ENCODE measurements at places on chromosomes 4 and X.
A peak's percentile ranks its signal among the peaks of the same experiment; 100 is the strongest.

GRCh38 chr4:33013282-33013681, 2293.1 kb downstream of the PCDH7 start:
- no peak overlapping the region for H3K27ac ChIP-seq
- no peaks in the 10 kb centered on the region for H3K27me3 ChIP-seq
- H3K4me3 ChIP-seq = no peak overlapping the region
- H3K4me1 ChIP-seq = no peaks in the 10 kb centered on the region

- no peak for DNase-seq
- no peak overlapping the region for H3K27ac ChIP-seq
- H3K4me3 ChIP-seq = no peak overlapping the region
- H3K27me3 ChIP-seq = no peaks in the 10 kb centered on the region
- no peaks in the 10 kb centered on the region for H3K36me3 ChIP-seq
These were observed 231.4 kb downstream of the VEGFC start for GRCh38 chr4:176561368-176561767.

GRCh38 chrX:73728602-73729001, 165.6 kb downstream of the CHIC1 start:
- H3K4me1 ChIP-seq = no peaks in the 10 kb centered on the region
- peaks cover 18% of the 10 kb centered on the region for H3K27me3 ChIP-seq
- no peak overlapping the region for H3K4me3 ChIP-seq
- no peaks in the 10 kb centered on the region for H3K36me3 ChIP-seq
- DNase-seq = no peak

DNA sequence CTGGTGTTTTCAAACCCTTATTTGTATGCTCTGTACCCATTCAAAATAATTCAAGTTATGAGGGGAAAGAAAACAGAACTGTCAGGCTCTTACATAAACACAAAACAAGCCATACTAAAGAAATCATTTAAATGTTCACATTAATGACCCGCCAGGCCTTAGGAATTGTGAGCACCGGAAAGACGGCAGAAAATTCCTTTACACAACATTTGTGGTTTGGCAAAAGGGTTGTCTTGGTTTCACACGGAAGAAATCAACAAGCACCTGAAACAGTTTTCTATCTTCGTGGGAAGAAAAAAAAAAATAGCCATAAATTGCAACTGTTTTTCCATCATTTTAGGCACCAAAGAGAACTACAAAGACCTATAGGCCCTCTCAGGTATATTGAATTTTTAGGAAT, 188.5 kb upstream of the FTHL17 start:
- no peak overlapping the region for H3K27ac ChIP-seq
- H3K4me1 ChIP-seq = no peaks in the 10 kb centered on the region
- H3K27me3 ChIP-seq = peaks cover 3% of the 10 kb centered on the region
- H3K36me3 ChIP-seq = no peaks in the 10 kb centered on the region

- peaks cover 4% of the 10 kb centered on the region for H3K4me1 ChIP-seq
- peak; percentile 75 for DNase-seq
- H3K4me3 ChIP-seq = peak overlapping the region; percentile 48
- H3K27me3 ChIP-seq = peaks cover 30% of the 10 kb centered on the region
- no peaks in the 10 kb centered on the region for H3K36me3 ChIP-seq
These were observed 44.4 kb upstream of the TMSB15B start for GRCh38 chrX:103918050-103918449.

- peaks cover 2% of the 10 kb centered on the region for H3K36me3 ChIP-seq
- no peak for DNase-seq
- H3K27me3 ChIP-seq = peaks cover 14% of the 10 kb centered on the region
- peak overlapping the region; percentile 93 for H3K27ac ChIP-seq
These were observed 725 bp downstream of the SMC1A start for GRCh38 chrX:53421772-53422085.

- no peaks in the 10 kb centered on the region for H3K4me1 ChIP-seq
- H3K27ac ChIP-seq = no peak overlapping the region
- H3K27me3 ChIP-seq = no peaks in the 10 kb centered on the region
- no peaks in the 10 kb centered on the region for H3K36me3 ChIP-seq
- no peak for DNase-seq
- H3K4me3 ChIP-seq = no peak overlapping the region
These were observed 358.9 kb downstream of the GPAT3 start for GRCh38 chr4:83894831-83895230.

GRCh38 chrX:138775517-138775916, 64.0 kb upstream of the FGF13 start:
- DNase-seq = peak; percentile 56
- H3K36me3 ChIP-seq = no peaks in the 10 kb centered on the region
- H3K27ac ChIP-seq = no peak overlapping the region
- H3K27me3 ChIP-seq = peaks cover 2% of the 10 kb centered on the region
- no peak overlapping the region for H3K4me3 ChIP-seq
- no peaks in the 10 kb centered on the region for H3K4me1 ChIP-seq

- no peaks in the 10 kb centered on the region for H3K27me3 ChIP-seq
- peaks cover 4% of the 10 kb centered on the region for H3K4me1 ChIP-seq
- no peak overlapping the region for H3K4me3 ChIP-seq
- H3K36me3 ChIP-seq = no peaks in the 10 kb centered on the region
- no peak for DNase-seq
These were observed 60.9 kb downstream of the SOWAHB start for GRCh38 chr4:76836860-76837562.

- no peaks in the 10 kb centered on the region for H3K4me1 ChIP-seq
- no peaks in the 10 kb centered on the region for H3K36me3 ChIP-seq
- H3K4me3 ChIP-seq = no peak overlapping the region
- H3K27me3 ChIP-seq = no peaks in the 10 kb centered on the region
- no peak overlapping the region for H3K27ac ChIP-seq
- no peak for DNase-seq
These were observed 423.1 kb downstream of the ADAM29 start for GRCh38 chr4:175341203-175341755.

DNA sequence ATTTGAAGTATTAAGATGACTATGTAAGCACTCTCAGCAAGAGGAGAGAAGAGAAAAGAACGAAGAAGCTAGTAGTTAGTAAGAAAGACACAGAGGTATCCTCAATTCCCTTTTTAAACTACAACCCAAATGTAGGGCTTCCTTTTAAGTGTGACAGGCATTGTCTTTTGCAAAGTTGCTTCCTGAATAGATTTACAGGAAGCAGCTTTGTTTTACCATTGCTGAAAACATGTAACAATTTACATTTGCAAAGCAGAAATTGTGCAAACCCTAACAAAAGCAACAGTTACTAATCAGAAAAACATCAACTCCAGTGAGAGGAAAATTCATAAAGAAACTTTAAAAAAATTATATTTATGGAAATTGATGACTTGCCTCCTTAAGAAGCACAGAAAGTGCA, 96.4 kb downstream of the FAM13A start:
- peak; percentile 58 for DNase-seq
- H3K4me3 ChIP-seq = no peak overlapping the region
- H3K27me3 ChIP-seq = no peaks in the 10 kb centered on the region
- H3K27ac ChIP-seq = no peak overlapping the region
- H3K4me1 ChIP-seq = peaks cover 5% of the 10 kb centered on the region

GRCh38 chr4:2799224-2799911, 6.5 kb downstream of the SH3BP2 start:
- peak; percentile 28 for DNase-seq
- H3K36me3 ChIP-seq = no peaks in the 10 kb centered on the region
- H3K27me3 ChIP-seq = no peaks in the 10 kb centered on the region
- peak overlapping the region; percentile 97 for H3K27ac ChIP-seq
- H3K4me1 ChIP-seq = peaks cover 93% of the 10 kb centered on the region

DNA sequence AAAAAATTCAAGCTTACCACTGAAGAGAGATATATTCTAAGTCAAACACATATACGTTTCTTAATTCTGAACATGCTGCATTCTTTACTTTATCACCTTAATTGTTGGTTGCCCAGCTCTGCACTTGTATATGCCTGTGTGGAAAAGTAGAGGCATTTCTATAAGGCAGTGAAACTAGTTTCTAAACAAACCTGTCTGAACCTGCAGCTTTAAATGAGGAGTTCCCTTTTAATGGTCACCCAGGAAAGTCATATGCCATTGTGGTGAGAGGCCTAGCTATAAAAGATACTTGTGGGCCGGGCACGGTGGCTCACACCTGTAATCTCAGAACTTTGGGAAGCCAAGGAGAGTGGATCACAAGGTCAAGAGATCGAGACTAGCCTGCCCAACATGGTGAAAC, 147.4 kb upstream of the RXFP1 start:
- H3K36me3 ChIP-seq = no peaks in the 10 kb centered on the region
- no peak for DNase-seq
- no peak overlapping the region for H3K4me3 ChIP-seq
- no peaks in the 10 kb centered on the region for H3K4me1 ChIP-seq
- H3K27ac ChIP-seq = no peak overlapping the region

DNA sequence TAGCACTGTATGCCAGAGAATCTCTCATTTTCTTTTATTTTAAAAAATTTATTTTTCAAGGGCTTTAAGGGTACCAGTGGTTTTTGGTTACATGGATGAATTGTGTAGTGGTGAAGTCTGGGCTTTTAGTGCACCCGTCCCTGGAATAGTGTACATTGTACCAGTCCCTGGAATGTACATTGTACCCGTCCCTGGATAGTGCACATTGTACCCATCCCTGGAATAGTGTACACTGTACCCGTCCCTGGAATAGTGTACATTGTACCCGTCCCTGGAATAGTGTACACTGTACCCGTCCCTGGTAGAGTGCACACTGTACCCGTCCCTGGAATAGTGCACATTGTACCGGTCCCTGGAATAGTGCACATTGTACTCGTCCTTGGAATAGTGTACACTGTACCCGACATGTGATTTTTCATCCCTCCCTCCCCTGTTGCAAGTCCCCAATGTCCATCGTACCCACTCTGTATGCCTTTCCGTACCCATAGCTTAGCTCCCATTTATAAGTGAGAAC, 56.1 kb upstream of the HELT start:
- no peaks in the 10 kb centered on the region for H3K36me3 ChIP-seq
- peaks cover 2% of the 10 kb centered on the region for H3K27me3 ChIP-seq
- DNase-seq = no peak
- H3K27ac ChIP-seq = no peak overlapping the region
- H3K4me1 ChIP-seq = peaks cover 5% of the 10 kb centered on the region

GRCh38 chrX:8980756-8981155, 53.2 kb downstream of the FAM9B start:
- no peaks in the 10 kb centered on the region for H3K36me3 ChIP-seq
- peaks cover 8% of the 10 kb centered on the region for H3K27me3 ChIP-seq
- H3K4me3 ChIP-seq = no peak overlapping the region
- no peak for DNase-seq

GRCh38 chrX:115138040-115138439, 51.2 kb upstream of the RBMXL3 start:
- peaks cover 11% of the 10 kb centered on the region for H3K27me3 ChIP-seq
- no peak for DNase-seq
- H3K4me1 ChIP-seq = no peaks in the 10 kb centered on the region
- no peak overlapping the region for H3K27ac ChIP-seq

- no peak overlapping the region for H3K4me3 ChIP-seq
- peaks cover 3% of the 10 kb centered on the region for H3K36me3 ChIP-seq
- H3K27me3 ChIP-seq = no peaks in the 10 kb centered on the region
- peaks cover 3% of the 10 kb centered on the region for H3K4me1 ChIP-seq
These were observed 54.0 kb downstream of the TBC1D9 start for GRCh38 chr4:140702096-140702757.

DNA sequence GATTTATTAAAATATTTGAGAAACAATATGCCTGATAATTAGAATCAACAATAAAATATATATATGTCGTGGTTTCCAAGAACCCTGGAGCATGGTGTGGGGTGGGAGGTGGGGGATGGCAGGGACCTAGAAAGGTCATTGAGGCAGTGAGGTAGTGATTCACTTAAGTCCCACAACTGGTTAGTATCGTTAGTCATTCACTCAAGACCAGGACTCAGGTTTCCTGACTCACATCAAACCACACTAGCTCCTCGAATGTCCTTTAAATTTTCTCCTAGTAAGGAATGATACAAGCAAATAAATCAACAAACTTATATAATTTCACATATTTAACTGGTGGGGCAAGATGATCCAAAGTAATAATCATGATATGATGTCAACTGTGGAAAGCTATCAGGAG, 158.8 kb upstream of the AADAT start:
- H3K27me3 ChIP-seq = no peaks in the 10 kb centered on the region
- H3K4me3 ChIP-seq = no peak overlapping the region
- H3K27ac ChIP-seq = no peak overlapping the region
- no peaks in the 10 kb centered on the region for H3K36me3 ChIP-seq
- H3K4me1 ChIP-seq = no peaks in the 10 kb centered on the region

DNA sequence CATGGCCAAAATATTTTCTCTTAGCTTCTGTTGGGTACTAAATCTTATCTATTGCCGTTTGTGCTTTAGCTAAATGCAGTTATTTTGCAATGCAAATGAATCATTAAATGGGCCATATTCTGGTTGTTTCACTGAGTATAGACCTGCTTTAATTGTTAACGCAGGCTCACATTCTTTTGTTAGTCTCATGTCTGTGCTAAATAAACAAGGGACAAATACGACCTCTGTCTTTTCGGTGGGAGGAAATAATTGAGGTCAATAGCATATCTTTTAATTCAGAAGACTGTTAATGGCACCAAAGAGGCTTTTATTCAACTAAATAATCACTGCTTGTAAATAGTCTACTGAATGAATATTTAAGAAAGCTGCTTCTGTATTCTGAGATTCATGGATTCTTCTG, 76.9 kb downstream of the DIAPH2 start:
- H3K4me3 ChIP-seq = no peak overlapping the region
- H3K27ac ChIP-seq = no peak overlapping the region
- H3K4me1 ChIP-seq = no peaks in the 10 kb centered on the region
- DNase-seq = no peak

- no peaks in the 10 kb centered on the region for H3K36me3 ChIP-seq
- H3K4me3 ChIP-seq = no peak overlapping the region
These were observed 2.1 kb upstream of the NRK start for GRCh38 chrX:105820247-105820646.

- H3K4me1 ChIP-seq = no peaks in the 10 kb centered on the region
- H3K4me3 ChIP-seq = no peak overlapping the region
- DNase-seq = no peak
- no peak overlapping the region for H3K27ac ChIP-seq
These were observed 25.5 kb upstream of the MAN2B2 start for GRCh38 chr4:6549445-6549844.

DNA sequence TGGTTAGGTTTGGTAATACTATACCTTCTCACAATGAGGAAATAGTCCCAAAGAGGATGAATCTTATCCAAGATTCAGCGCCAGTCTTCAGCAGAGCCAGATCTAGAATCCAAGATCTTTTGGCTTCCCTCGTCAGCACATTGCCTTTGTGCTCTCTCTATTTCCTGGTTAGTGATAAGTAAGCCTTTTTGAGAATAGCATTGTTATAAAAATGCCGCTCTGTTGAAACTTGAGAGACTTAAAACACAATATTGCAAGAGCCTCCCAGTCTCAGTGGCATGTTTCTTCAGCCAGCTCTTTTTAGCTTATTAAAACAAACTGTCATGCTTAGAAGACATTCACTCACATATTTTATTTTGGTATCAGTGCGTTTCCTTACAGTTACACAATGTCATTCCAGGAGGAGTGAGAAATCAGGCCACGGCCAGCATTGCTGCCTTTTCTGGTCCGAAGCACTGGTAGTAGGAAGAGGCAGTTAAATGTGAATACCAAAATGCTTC, 141.4 kb downstream of the KLHL8 start:
- no peaks in the 10 kb centered on the region for H3K27me3 ChIP-seq
- H3K4me1 ChIP-seq = peaks cover 3% of the 10 kb centered on the region
- H3K27ac ChIP-seq = no peak overlapping the region
- H3K4me3 ChIP-seq = no peak overlapping the region

- H3K27ac ChIP-seq = peak overlapping the region; percentile 82
- H3K4me3 ChIP-seq = peak overlapping the region; percentile 94
- peak; percentile 14 for DNase-seq
These were observed 758 bp downstream of the SDAD1 start for GRCh38 chr4:75989846-75990528.
